ENCODE measurements at places on chromosomes 2 and 18.

- no peak for DNase-seq
Measured at GRCh38 chr18:48109961-48110493, 179.6 kb upstream of the SMAD2 start.

DNA sequence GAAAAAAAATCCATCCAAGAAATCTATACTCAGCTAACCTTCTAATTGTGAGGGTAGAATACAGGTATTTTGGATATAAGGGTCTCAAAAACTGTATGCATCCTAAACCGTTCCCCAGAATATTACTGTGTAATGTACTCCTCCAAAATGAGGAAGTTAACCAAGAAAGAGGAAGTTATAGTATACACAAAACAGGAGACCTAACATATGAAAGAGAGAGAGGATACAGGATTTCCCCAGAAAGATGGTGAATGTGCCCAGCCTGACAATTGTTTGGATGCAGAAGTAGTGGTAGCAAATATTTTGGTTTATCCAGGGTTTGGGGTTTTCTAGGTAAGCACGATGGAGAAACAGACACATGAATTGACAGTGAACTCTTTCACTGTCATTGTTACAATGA, 50.6 kb downstream of the GALNT3 start:
- no peak for DNase-seq

DNA sequence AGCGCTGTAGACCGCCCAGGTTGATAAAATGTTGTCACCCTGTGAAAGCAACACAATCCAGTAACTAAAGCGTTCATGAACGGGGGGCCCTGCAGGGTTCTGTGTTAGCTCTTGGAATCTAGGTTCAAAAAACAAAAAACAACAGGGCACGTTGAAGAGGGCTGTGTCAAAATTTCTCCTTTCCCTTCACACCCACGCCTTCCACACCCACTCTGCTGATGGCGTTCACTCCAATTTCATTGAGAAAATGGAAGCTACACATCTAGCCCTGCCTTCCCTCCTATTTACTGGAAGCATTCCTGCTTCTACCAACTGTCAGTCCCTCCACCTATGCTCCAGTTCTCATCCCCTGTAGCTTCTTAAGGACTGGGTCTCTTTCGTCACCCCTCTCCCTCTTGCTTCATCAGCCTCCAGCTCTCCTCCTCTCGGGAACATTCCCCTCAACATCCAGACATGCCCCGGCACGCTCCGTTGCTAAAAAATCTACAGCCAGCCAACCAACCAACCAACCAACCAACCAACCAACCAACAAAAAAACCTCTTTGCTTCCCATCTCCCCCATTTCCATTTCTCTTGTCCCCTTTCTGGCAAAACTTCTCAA, 98.4 kb upstream of the SP3 start:
- DNase-seq: no peak

DNA sequence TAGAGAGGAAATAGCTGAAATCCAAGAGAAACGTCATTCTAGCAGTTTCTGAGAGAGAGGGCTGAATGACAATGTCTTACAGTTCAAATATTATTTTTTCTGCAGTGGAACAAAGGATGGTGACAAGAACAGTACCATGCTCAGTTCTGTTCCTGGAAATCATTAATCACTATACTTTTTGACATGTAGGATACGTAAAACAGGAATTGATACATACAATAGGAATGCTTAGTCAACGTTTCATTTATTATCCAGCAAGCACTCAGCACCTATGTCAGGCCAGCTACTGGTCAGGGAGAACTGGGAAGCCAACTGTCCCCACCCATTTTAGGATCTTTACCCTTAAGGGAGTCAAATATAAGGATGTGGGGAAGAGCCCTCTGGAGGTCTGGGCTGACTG, 114.7 kb downstream of the DHRS9 start:
- no peak for DNase-seq

GRCh38 chr18:3067722-3068121, 54.8 kb upstream of the LPIN2 start:
- DNase-seq: no peak

- DNase-seq: no peak
Measured at GRCh38 chr18:49250816-49251388, 209.5 kb downstream of the DYM start.

GRCh38 chr2:55999790-56000189, 76.2 kb upstream of the EFEMP1 start:
- DNase-seq: no peak

GRCh38 chr2:206084870-206085741, 868 bp downstream of the INO80D start:
- DNase-seq: peak; percentile 45

DNA sequence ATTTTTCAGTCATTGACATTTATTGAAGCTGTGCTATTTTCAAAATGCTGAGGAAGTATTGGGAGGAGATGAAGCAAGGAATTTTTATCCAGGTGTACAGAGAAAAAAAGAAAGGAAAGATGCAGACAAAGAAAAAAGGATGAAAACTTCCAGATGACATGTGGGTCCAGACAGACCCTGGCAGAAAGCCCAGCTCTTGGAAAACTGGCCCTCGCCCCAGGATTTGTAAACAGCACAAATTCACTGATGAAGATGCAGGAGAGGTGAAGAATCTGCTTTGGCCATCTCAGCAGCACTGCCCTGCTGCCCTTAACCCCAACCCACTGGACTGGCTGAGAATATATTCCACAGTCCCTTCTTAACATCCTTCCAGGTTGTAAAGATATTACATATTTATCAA, 12.5 kb downstream of the TACR1 start:
- DNase-seq: no peak

- no peak for DNase-seq
Measured at GRCh38 chr18:9740071-9740470, 32.0 kb downstream of the RAB31 start.

- DNase-seq: no peak
Measured at GRCh38 chr2:172246649-172247048, 143.9 kb upstream of the DLX2 start.

GRCh38 chr2:204628926-204629712, 83.8 kb downstream of the PARD3B start:
- DNase-seq: no peak

- no peak for DNase-seq
Measured at GRCh38 chr2:43124687-43125057, 101.7 kb downstream of the ZFP36L2 start.

DNA sequence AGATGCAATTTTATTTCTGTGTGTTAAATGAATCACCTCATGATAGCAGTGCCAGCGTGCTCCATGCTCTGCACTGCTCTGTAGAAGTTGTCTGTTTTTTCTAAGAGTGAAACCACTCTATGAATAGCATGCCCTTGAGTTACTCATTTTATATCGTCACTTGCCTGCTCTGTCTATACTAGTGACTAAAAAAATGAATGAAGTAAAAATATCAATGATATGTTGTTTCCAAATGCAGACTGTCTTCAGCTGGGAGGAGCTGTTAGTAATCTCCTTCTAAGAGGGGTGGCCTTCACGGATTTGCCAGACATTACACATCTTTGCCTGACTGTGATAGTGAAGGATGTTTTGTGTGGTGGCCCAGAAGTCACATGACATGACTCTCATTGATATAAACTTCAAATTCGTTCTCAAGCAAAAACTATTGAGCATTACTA, 852.1 kb downstream of the CNTNAP5 start:
- DNase-seq: no peak

DNA sequence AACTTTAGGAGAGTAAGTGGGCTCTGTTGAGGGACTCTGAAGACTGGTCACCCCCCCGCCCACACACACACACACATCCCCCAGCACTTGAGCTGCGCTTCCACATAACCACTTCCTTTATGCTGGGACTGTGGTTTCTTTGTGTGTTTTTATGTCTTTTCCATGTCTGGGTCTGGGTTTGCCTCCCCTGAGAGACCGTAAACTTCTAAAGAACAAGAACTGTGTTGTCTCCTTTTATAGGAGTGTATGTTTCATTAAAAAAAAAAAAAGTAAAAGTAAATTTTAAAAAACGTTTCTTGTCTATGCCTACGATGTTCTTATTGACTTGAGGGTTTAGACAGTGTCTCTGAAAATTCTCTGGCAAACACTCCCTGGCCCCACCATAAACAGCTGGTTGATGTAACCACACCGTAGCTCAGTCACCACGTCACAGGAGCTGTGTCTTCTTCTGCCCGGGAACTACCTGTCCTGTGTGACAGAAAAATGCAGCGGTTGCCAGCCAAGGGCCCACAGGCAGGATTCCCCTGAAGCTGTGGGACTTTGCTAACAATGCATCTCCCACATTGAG, 68.0 kb downstream of the KLHL29 start:
- DNase-seq: no peak

GRCh38 chr2:54053830-54054229, 61.6 kb upstream of the ACYP2 start:
- no peak for DNase-seq

All from activated effector memory CD4-positive, alpha-beta T cell treated with Interleukin-2 at 50 U/mL for 16 hours (primary cell).